ENCODE measurements at places on chromosomes 6 and 20.

DNA sequence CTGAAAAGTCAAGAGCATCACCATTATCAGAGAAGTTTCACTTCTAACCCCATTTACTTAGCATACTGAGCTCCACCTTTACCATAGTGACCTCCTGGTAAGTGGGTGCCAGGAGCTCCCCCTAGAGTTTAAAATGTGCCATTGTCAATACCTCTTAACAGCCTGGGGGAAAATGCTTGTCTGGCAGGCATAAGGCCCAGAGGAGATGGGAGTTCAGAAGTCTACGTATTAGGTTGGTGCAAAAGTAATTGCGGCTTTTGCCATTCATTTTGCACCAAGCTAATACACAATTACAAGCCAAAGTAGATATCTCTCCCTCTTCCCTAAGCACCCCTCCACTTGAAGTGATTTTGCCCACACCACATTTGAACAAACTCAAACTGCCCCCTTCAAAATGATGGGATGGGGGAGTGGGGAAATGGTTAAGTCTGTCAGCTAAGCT, 919.0 kb downstream of the KIF16B start:
- DNase-seq, result no peak

DNA sequence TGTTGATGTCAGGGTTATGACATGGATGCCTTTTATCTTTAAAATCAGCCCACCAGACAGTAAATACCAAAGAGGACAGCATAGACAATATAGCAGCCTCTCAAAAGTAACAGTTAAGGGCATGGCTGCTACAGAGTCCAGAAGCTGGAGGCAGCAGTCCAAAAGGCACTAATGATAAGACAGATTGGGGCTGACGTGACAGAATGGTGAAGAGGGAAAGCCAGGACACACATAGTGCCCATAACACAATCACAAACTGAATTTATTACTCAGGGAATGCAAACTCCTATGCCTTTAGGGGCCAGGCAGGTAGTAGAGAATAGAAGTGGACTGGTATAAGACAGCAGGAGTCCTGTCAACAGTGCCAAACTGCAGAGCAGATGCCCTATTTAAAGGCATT, 40.7 kb downstream of the TP53INP2 start:
- DNase-seq, result no peak

DNA sequence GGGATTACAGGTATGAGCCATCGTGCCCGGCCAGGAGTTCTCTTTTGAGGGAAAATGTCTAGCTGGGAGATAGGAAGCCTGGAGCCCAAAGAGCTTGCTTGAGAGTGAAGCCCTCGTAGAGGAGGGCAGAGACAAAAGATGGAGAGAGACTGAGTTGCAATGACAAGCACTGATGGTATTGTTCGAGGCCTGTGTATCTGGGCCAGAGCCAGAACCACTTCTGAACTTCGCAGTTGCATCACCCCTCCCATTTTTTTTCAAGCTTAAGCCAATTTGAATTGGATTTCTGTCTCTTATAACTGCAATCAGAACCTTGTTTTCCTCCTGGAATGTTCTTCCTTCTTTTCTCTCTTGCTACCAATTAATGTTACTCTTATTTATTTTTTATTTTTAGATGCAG, 83.1 kb downstream of the KCNB1 start:
- no peak for DNase-seq

DNA sequence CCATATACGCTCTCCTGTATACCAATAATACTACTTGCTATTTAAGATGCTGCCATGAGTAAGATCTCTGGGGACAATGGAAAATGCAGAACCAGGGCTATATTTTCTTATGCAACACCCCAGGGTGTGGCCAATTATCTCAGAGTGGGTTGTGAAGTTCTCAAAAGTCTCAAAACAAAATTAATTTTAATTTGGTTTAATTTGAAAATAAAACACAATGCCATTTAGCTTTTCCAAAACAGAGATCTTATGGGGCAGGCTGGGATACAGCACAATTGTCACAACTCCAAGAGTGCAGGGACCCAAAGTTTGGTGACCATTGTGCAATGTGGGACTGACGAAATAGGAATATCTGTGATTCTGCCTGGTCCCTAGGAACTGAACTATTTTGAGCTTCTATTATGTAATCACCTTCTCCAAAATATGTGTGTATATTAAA, 43.1 kb downstream of the MBOAT1 start:
- DNase-seq, result no peak

- no peak for DNase-seq
Measured at GRCh38 chr6:136764517-136764993, 27.7 kb downstream of the MAP3K5 start.

GRCh38 chr20:12660918-12661317, 347.9 kb upstream of the SPTLC3 start:
- no peak for DNase-seq

All from upper lobe of right lung (tissue), 1 donor.